ENCODE measurements at places on chromosomes 1 and 21. TPM values are rescaled to one million over a fixed set of nuclear protein-coding genes. Genes with fewer than 3 reads are reported as not detected.

Gene B3GALNT2
- 25.2 TPM for total RNA-seq

Gene PLA2G4A
- 11.5 TPM for total RNA-seq

Gene CYB561D1
- total RNA-seq, result 12.3 TPM

Gene F13B
- not detected for total RNA-seq

DNA sequence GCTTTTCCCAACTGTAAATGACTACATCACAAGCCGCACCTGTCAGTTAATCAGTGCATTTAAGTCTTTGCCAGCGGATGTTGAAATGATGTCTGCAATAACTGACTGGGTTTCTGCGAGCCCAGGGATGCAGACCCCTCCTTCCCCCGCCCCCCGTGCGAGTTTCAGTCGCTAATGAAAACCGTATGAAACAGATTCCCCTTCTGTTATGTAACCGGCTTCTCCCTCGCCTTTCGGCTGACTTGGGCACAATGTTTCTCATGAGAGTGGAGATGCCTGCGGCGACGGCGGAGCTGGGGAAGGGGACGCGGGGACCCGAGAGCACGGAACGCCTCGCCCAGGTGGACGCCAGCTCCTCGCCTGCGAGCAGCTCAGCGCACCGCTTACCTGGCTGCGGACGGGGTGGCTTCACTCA lies 753 bp downstream of the KCNJ6 start:
- peaks cover 78% of the 10 kb centered on the region for H3K27me3 ChIP-seq
- H3K36me3 ChIP-seq, result no peaks in the 10 kb centered on the region

- no peak overlapping the region for H3K27ac ChIP-seq
- no peaks in the 10 kb centered on the region for H3K27me3 ChIP-seq
- H3K36me3 ChIP-seq, result no peaks in the 10 kb centered on the region
- no peak overlapping the region for H3K4me3 ChIP-seq
- H3K4me1 ChIP-seq, result peaks cover 33% of the 10 kb centered on the region
- no peak for DNase-seq
Observed at GRCh38 chr21:45080232-45080631, 5.9 kb downstream of the ADARB1 start.

GRCh38 chr1:156822680-156823079 lies 6.0 kb upstream of the SH2D2A start:
- H3K4me3 ChIP-seq, result no peak overlapping the region
- DNase-seq, result no peak
- no peaks in the 10 kb centered on the region for H3K36me3 ChIP-seq
- no peak overlapping the region for H3K27ac ChIP-seq
- peaks cover 8% of the 10 kb centered on the region for H3K27me3 ChIP-seq

- H3K27ac ChIP-seq, result no peak overlapping the region
- H3K4me1 ChIP-seq, result peaks cover 15% of the 10 kb centered on the region
- no peaks in the 10 kb centered on the region for H3K27me3 ChIP-seq
- H3K4me3 ChIP-seq, result no peak overlapping the region
Observed at GRCh38 chr1:10947691-10948462, 64.6 kb upstream of the TARDBP start.

- H3K4me1 ChIP-seq, result no peaks in the 10 kb centered on the region
- peaks cover 28% of the 10 kb centered on the region for H3K27me3 ChIP-seq
- H3K36me3 ChIP-seq, result no peaks in the 10 kb centered on the region
- no peak overlapping the region for H3K27ac ChIP-seq
Observed at GRCh38 chr1:37148663-37149062, 114.3 kb upstream of the GRIK3 start.

GRCh38 chr1:100661176-100661575 lies 58.4 kb upstream of the VCAM1 start:
- no peak overlapping the region for H3K27ac ChIP-seq
- H3K4me1 ChIP-seq, result no peaks in the 10 kb centered on the region

DNA sequence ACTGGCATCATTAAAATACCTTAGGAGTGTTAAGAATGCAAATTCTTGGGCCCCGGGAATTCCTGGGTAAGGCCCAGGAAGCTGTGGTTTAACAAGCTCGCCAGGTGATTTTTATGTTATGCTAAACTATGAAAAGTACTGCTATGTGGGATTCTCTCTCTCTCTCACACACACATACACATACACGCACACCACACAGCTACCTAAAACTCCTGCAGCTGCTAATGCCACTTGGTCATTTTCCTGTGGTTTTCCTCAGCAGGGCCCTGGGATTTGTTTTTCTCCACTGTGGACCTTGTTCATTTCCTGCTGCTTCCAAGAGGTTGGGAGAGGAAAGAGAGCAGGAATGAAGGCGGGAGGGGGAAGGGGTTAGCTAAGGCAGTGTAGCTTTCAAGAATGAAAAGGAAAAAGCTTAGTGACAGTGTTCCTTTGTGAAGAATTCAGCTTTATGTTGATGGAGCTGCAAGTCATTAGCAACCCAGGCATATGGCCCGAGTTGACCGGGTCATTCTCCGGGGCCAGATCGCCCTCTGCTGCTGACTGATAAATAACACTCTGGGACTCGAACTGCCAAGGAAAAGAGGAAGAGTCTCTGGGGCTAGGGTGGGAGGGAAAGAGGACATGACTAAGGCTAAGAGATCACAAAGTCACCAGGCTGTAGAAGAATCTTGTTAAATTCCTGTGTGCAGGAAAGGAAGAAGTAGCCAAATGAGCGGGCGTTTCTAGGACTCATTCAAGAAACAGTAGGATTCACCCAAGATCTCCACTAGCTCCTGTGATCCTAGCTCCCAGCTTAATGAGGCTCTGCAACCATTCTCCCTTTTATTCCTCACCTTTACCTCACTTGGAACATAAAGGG lies 30.5 kb upstream of the LRIG2 start:
- peak; percentile 74 for DNase-seq
- no peak overlapping the region for H3K27ac ChIP-seq
- H3K36me3 ChIP-seq, result no peaks in the 10 kb centered on the region
- no peaks in the 10 kb centered on the region for H3K27me3 ChIP-seq
- peaks cover 11% of the 10 kb centered on the region for H3K4me1 ChIP-seq

DNA sequence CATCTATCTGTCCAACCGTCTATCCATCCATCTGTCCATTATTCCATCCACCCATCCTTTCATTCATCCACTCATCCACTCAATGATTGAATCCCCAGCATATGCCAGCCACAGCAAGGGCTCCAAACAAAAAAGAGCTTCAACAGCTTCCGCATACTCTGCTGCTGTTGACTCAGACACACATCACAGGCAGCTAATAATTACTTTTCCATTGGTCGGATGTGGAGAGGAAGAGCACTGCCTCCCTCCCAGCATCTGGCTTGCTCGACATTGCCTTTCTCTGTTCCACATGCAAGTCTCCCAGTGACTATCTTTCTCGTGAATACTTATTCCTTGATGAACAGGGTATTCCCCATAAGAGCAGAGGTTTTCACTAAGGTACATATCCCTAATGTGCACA lies 176.5 kb downstream of the HIVEP3 start:
- H3K27me3 ChIP-seq, result no peaks in the 10 kb centered on the region
- H3K4me1 ChIP-seq, result peaks cover 38% of the 10 kb centered on the region
- H3K4me3 ChIP-seq, result no peak overlapping the region
- no peaks in the 10 kb centered on the region for H3K36me3 ChIP-seq
- no peak overlapping the region for H3K27ac ChIP-seq

DNA sequence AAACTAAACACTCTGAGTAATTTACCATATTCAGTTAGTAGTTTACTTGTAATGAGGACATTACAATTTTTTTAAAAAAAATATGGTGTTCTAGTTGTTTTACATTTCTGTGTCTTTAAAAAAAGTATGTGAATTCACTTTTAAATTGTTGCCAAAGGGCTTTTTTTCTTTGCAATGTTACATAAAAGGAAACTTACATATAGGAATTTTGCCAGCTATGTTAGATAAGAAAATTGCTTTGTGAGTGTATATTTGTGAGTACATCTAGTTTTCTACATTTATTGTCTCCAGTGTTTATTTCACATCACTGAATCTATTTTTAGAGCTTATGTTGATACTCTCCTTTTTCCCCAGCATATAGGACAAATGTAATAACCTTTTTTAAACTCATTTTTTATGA lies 206.8 kb downstream of the GPR52 start:
- no peak overlapping the region for H3K27ac ChIP-seq
- no peaks in the 10 kb centered on the region for H3K36me3 ChIP-seq
- DNase-seq, result no peak
- H3K4me1 ChIP-seq, result no peaks in the 10 kb centered on the region
- H3K27me3 ChIP-seq, result no peaks in the 10 kb centered on the region
- H3K4me3 ChIP-seq, result no peak overlapping the region

GRCh38 chr1:187342495-187342894 lies 513.7 kb downstream of the PLA2G4A start:
- no peaks in the 10 kb centered on the region for H3K4me1 ChIP-seq
- DNase-seq, result no peak
- H3K27me3 ChIP-seq, result no peaks in the 10 kb centered on the region
- H3K4me3 ChIP-seq, result no peak overlapping the region
- H3K27ac ChIP-seq, result no peak overlapping the region
- H3K36me3 ChIP-seq, result no peaks in the 10 kb centered on the region

GRCh38 chr1:150765296-150765976 lies at the start of gene CTSS:
Gene CTSS (minus strand): TSS chr1:150765778. CDS start chr1:150764763, 1,015 bp downstream.
- H3K36me3 ChIP-seq, result no peaks in the 10 kb centered on the region
- no peak for DNase-seq
- H3K4me1 ChIP-seq, result peaks cover 15% of the 10 kb centered on the region

DNA sequence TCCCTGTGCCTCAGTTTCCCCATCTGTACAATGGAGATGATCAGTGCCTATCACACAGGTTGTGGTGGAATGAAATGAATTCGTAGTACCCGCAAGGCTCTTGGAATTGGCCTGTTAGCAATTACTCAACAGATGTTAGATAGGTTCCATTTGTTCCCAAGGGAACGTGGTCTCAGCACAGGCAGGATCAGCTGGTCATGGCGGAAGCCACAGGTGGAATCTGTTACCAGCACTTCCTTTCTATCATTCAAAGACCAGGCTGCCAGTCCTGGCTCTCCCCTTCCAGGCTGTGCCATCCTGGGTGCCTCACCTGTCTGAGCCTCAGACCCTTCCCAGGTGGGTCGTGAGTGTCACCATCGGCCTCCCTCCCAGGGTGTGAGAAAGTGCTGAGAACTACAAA lies 61.5 kb downstream of the FBXO2 start:
- peaks cover 43% of the 10 kb centered on the region for H3K27me3 ChIP-seq
- H3K4me1 ChIP-seq, result no peaks in the 10 kb centered on the region
- DNase-seq, result no peak
- no peak overlapping the region for H3K27ac ChIP-seq
- H3K4me3 ChIP-seq, result no peak overlapping the region

GRCh38 chr1:21262293-21263051 lies 27.8 kb downstream of the ECE1 start:
- no peaks in the 10 kb centered on the region for H3K27me3 ChIP-seq
- DNase-seq, result peak; percentile 89
- peak overlapping the region; percentile 7 for H3K4me3 ChIP-seq
- H3K4me1 ChIP-seq, result peaks cover 42% of the 10 kb centered on the region
- peaks cover 18% of the 10 kb centered on the region for H3K36me3 ChIP-seq

DNA sequence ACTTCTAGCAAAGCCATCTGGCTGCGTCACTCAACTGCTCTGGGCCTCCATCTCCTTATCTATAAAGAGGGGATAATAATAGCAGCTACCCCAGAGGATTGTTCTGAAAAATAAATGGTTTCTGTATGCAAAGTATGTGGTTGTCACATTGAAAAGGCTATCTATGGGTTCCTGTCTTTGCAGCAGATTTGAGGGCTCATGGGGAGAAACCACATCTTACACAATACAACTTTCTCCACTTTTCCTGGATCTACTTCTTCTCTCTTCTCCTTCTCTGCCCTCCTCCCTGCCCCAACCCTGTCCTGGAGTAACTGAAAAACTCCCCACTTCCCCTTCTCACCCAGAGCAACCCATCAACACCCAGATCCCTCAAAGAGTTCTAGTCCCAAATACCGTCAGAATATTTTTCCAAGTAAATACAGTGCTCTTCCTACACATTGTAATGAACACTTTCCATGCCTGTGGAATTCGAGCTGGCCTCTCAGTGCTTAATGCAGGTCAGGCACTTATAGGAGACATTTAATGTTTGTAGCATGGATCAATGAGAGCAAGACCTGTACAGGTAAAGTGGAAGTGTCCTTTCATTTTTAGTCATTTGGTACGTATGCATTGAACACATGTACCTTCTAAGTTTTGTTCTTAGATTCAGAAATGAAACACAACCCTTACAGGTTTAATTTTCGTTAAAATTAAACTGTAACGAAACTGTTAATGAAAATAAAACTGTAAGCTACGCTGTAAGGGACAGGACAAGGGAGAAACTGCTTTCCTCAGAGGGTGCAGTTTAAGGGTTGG lies 131.9 kb downstream of the AK5 start:
- no peaks in the 10 kb centered on the region for H3K36me3 ChIP-seq
- no peak overlapping the region for H3K4me3 ChIP-seq
- no peaks in the 10 kb centered on the region for H3K27me3 ChIP-seq
- no peak for DNase-seq
- H3K27ac ChIP-seq, result no peak overlapping the region

Data from suprapubic skin (tissue), 4 donors.